Cerebellar cortex (tissue), 1 donor: ENCODE measurements at places on chromosomes 4 and X.

DNA sequence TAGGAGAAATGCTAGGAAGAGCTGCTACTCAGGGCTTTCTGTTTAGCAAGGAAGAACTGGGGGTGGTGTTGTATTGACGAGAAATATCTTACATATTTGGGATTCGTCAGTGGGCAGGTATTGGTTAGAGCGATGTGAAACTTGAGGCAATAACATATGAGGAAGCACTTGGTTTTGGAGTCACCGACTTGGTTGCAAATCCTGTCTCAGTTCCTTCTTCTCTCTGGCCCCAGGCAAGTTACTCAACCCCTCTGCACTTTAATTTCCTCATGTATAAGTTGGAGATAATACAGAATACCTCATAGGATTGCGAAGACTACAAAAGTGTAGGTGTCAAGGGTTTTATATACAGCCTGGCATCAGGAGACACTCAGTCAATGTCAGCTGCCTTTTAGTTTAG is 34.1 kb downstream of the GPAT3 start:
- DNase-seq = no peak

DNA sequence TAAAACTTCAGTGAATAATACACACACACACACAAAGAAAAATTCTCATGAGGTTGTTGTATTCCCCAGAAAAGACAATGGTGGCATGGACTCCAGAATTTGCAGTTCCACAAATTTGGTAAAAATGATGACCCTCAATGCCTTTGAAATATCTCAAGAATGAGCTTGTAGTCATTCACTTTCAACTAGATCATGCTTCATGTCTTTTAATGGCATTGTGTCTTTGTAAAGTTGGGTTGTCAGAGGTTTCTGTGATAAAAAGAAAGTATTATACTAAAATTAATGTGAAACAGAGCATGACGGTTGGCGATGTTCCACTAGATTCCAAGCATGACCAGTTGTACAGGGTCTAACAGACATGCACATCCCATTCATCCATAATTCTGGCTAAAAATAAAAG is 685.0 kb upstream of the FRG1 start:
- no peak for DNase-seq

DNA sequence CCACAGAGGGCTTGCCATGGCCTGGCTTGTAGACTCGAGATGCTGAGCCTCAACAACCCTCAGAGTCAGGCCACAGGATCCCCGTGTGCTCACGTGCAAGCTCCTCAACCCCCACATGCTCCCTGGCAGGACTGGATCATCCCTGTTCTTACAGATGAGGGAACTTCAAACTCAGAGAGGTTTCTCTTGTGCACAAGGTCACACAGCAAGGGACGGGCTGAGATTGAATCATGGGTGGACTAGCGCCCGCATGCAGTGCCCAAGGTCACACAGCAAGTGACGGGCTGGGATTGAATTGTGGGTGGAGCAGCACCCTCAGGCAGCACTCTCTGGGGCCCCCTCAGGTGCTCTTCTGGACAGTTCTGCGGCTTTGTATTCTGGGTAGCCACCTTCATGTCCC is 60.6 kb upstream of the AFAP1 start:
- no peak for DNase-seq

DNA sequence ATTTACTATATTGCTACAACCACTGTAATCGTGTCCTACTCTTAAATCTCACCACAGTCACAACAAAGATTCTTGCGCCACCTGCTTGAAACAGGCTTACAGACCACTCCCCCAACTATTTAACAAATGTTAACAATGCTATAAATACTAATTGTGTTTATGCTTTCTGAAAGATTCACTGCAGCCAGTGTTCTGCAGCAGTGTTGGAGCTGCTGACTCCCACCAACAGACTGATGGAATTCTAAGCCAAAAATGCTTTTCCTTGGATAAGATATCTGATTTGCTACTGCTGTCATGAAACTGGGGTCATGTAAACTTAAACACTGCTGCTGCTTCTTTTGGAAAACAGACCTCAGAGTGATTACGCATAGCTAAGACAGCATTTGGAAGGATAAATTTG is 244.2 kb upstream of the MAB21L2 start:
- DNase-seq = no peak

- DNase-seq = no peak
Observed at GRCh38 chrX:40152173-40152711, 54.5 kb upstream of the BCOR start.

DNA sequence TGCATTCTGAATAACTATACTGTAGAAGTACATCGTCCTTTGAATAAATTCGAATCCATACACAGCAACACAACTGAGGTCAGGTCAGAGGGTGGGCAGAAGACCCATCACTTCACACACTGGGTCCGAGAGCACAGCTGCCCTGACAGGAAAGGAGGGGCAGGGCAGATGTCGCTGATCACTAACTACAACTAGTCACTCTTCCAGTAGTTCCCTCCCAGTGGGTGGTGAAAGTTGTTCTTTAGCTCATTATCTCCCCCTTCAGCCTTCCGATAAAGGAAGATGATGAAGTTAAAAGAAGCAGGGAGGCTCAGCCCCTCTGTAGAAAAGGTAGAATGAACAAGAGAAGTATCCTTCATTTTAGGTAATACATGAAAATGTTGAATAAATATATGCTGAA is 278.9 kb downstream of the INPP4B start:
- peak; percentile 88 for DNase-seq

- DNase-seq = peak; percentile 60
Observed at GRCh38 chr4:78776079-78776728, at the start of gene BMP2K. Gene BMP2K (plus strand): TSS chr4:78776350. CDS start chr4:78776544, 194 bp downstream.

- no peak for DNase-seq
Observed at GRCh38 chr4:55380576-55380975, 15.2 kb upstream of the TMEM165 start.

- no peak for DNase-seq
Observed at GRCh38 chr4:78309352-78309751, 242.2 kb upstream of the ANXA3 start.

DNA sequence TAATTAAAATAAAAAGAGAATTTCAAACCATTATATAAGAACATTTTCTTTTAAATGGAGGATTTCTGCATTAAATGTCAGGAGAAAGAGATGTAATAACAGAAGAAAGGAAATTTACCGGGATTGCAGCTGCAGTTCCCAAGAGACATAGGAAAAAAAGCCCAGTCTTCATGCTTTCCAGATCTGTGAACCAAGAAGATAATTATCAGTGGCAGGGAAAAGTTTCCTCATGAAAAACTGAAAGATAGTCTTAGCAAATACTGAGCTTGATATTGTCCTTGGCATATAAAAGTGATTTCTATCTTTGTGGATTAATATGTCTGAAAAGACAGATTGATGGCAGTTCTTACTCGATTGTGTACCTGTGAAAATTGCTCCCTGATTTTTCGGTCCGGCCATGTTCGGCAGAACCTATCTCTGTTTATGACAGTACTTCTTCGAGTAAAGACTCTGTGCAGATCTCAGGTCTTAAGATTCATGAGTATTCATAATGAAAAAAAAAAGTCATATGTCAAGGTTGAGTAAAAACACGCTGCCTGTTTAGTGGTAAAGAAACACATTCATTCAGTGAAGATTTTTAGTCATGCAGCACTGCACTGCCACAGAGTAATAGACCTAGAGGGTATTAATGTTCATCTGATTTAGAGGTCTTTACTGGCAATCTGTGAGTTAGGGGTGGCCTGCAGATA is 29.6 kb downstream of the SPARCL1 start:
- DNase-seq = no peak
